ENCODE measurements at places on chromosomes 16 and 17. TPM values are rescaled to one million over a fixed set of nuclear protein-coding genes. Genes with fewer than 3 reads are reported as not detected.

DNA sequence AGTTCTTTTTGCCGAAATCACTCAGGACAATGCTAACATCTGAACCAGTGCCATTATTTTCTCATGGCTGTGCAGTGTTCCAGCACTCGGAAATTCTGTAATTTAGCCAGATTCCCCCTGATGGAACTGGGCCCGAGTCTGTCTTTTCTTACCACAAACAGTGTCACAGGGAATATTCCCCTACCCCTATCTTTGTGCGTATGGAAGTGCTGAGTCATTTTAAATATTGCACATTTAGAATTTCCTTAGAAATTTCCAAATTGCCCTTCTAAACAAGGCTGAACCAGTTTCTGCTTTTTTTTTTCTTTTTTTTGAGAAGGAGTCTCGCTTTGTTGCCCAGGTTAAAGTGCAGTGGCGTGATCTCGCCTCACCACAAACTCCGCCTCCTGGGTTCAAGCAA is 88.0 kb upstream of the CREBBP start:
- no peaks in the 10 kb centered on the region for H3K4me1 ChIP-seq
- peaks cover 11% of the 10 kb centered on the region for H3K36me3 ChIP-seq
- H3K27me3 ChIP-seq = no peaks in the 10 kb centered on the region

DNA sequence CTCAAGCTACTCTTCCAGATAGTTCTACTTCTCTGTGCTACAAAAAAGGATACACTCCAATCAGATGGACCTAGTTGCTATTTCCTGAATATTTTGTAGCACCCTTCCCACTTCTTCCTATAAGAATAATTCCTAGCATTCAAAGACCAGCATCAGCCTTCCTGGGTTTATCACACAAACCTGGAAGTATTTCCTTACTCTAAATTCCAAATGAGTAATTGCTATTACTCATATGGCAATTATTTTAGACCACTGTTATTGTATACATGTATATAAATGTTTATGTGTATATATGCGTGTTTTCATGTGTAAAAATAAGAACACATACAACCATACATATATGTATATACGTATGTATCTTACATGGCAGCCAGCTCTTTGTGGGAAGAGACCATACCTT is 130.6 kb downstream of the MYO1D start:
- H3K27me3 ChIP-seq = no peaks in the 10 kb centered on the region
- no peak overlapping the region for H3K4me3 ChIP-seq
- peaks cover 4% of the 10 kb centered on the region for H3K36me3 ChIP-seq
- no peak for DNase-seq

Gene SLC22A31
- not detected for total RNA-seq

Gene ALOX12B
- total RNA-seq = 15.0 TPM

Gene TSNAXIP1
- not detected for total RNA-seq

Gene HBA1
- total RNA-seq = 523 TPM

Gene RND2
- total RNA-seq = 1.5 TPM

GRCh38 chr16:30741461-30741914 is 6.7 kb upstream of the PHKG2 start:
- H3K36me3 ChIP-seq = no peaks in the 10 kb centered on the region
- no peaks in the 10 kb centered on the region for H3K27me3 ChIP-seq
- H3K4me3 ChIP-seq = peak overlapping the region; percentile 24
- peaks cover 22% of the 10 kb centered on the region for H3K4me1 ChIP-seq
- no peak for DNase-seq

GRCh38 chr17:46822388-46822921 is 4.0 kb upstream of the WNT3 start:
- peaks cover 14% of the 10 kb centered on the region for H3K27me3 ChIP-seq
- H3K4me1 ChIP-seq = peaks cover 21% of the 10 kb centered on the region
- no peak overlapping the region for H3K4me3 ChIP-seq
- no peak overlapping the region for H3K27ac ChIP-seq

GRCh38 chr17:37214416-37214815 is 161.4 kb upstream of the C17orf78 start:
- no peak overlapping the region for H3K27ac ChIP-seq
- no peak for DNase-seq

DNA sequence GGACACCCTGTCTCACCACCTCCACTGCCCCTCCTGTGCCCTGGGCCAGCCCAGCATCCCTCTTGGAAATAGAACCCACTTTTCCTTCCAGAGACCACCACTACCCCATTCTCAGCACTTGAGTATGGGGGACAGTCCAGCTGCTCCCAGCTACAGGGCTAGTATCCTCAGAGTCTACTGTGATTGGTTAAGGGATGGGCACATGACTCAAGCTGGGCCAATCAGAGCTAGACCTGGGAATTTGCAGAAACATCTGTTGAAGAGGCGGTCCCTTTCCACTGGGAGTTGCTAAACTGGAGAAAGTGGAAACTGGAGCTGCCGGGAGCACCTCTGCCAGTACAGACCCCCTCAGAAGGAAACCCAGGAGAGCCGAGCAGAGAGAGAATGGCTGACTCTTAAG is 156.6 kb downstream of the GSG1L start:
- no peak overlapping the region for H3K4me3 ChIP-seq
- H3K27ac ChIP-seq = no peak overlapping the region
- H3K4me1 ChIP-seq = no peaks in the 10 kb centered on the region
- H3K36me3 ChIP-seq = no peaks in the 10 kb centered on the region
- DNase-seq = no peak
- H3K27me3 ChIP-seq = no peaks in the 10 kb centered on the region

GRCh38 chr16:86826941-86827340 is 248.6 kb downstream of the FOXL1 start:
- no peak overlapping the region for H3K27ac ChIP-seq
- no peaks in the 10 kb centered on the region for H3K27me3 ChIP-seq
- no peak for DNase-seq
- H3K4me1 ChIP-seq = peaks cover 4% of the 10 kb centered on the region

- H3K27ac ChIP-seq = no peak within 1 kb of the TSS
- H3K27me3 ChIP-seq = no peaks in the 10 kb centered on the region
- H3K36me3 ChIP-seq = no peaks in the 10 kb centered on the region
- DNase-seq = no peak
- no peaks in the 10 kb centered on the region for H3K4me1 ChIP-seq
These were observed at the start of gene TMED6 for GRCh38 chr16:69351309-69352027. Gene TMED6 (minus strand): TSS chr16:69351786. CDS start chr16:69351753, 33 bp downstream.

- H3K4me1 ChIP-seq = peaks cover 14% of the 10 kb centered on the region
- no peak for DNase-seq
- no peak overlapping the region for H3K4me3 ChIP-seq
- no peak overlapping the region for H3K27ac ChIP-seq
- peaks cover 34% of the 10 kb centered on the region for H3K36me3 ChIP-seq
- H3K27me3 ChIP-seq = no peaks in the 10 kb centered on the region
These were observed 33.9 kb downstream of the ARHGAP27 start for GRCh38 chr17:45398800-45399199.

DNA sequence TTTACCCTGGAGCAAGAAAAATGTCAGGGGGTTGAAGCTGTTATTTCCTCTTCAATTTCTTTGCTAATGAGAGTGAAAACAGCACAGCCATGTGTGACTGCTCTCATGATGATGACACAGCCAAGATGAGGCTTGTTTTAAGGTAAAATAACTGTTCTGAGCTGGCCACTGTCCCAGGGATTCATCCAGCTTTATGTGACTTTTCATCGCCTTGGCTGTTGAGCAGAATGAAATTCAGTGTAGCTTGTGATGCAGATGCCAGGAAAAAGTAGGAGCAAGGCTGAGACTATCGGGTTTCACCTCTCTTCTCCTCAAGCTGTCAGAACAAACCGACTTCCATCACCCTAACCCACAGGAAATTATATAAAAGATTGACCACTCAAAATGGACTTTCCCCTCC is 361.8 kb upstream of the CDH5 start:
- no peaks in the 10 kb centered on the region for H3K4me1 ChIP-seq
- no peaks in the 10 kb centered on the region for H3K27me3 ChIP-seq
- H3K27ac ChIP-seq = no peak overlapping the region
- H3K4me3 ChIP-seq = no peak overlapping the region
- no peak for DNase-seq
- H3K36me3 ChIP-seq = no peaks in the 10 kb centered on the region

GRCh38 chr17:72984145-72984925 is 108.2 kb downstream of the SLC39A11 start:
- no peak overlapping the region for H3K27ac ChIP-seq
- H3K4me3 ChIP-seq = no peak overlapping the region
- H3K27me3 ChIP-seq = no peaks in the 10 kb centered on the region
- H3K4me1 ChIP-seq = no peaks in the 10 kb centered on the region

Data from vagina (tissue), 2 donors.